ENCODE measurements at places on chromosomes 1 and 21.

GRCh38 chr1:27235827-27236226 lies 1.4 kb downstream of the WDTC1 start:
- DNase-seq: no peak

- no peak for DNase-seq
Observed at GRCh38 chr1:227561241-227561907, 2.0 kb upstream of the ZNF678 start.

DNA sequence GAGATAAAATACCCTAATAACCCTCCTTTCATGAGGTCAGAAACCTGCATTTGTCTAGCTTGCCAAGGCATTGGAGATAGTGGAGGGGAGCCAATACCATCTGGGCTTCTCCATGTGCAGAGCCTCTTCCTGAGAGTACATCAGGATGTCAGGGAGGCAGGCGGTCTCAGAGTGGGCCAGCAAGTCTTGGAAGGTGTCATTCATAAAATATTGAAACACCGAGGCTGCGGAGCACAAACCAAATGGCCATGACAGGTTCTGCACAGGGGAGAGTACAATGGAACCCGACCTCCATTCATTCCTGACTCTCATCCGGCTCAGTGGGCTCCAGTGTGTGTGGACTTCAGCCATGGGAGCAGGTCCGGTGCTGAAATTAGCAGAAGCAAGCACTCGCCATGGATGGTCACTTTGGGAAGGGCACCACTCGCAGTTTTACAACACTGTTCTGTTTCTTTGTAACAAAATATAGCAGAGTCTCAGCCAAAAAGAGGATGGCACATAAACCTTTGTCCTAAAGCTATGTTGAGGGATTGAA lies 446.6 kb downstream of the SIPA1L2 start:
- DNase-seq: no peak

GRCh38 chr1:85297855-85298629 lies 21.6 kb upstream of the BCL10 start:
- no peak for DNase-seq

- no peak for DNase-seq
Observed at GRCh38 chr1:2301607-2302291, 73.6 kb downstream of the SKI start.

- DNase-seq: no peak
Observed at GRCh38 chr1:9553736-9554144, 14.5 kb downstream of the SLC25A33 start.

GRCh38 chr1:23638188-23638619 lies 53.4 kb upstream of the RPL11 start:
- no peak for DNase-seq

GRCh38 chr1:202143011-202143767 lies 1.3 kb downstream of the ARL8A start:
- DNase-seq: no peak
